ENCODE measurements at places on chromosomes 1 and 21. TPM values are rescaled to one million over a fixed set of nuclear protein-coding genes. Genes with fewer than 3 reads are reported as not detected.

GRCh38 chr1:5998906-5999301 is 6.7 kb upstream of the NPHP4 start:
- no peak for DNase-seq

DNA sequence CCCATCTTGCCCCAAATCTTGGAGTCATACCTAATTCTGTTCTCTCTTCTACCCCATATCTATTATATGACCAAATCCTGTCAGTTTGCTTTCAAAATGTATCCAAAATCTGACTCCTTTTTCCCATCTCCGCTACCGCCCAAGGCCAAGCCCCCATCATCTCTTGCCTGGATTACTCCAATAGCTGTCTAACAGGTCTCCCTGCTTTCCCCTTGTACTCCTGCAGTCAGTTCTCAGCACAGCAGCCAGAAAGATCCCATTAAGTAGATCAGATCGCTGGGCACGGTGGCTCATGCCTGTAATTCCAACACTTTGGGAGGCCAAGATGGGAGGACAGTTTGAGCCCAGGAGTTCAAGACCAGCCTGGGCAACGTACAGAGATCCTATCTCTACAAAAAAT is 19.8 kb downstream of the IQGAP3 start:
- no peak for DNase-seq

DNA sequence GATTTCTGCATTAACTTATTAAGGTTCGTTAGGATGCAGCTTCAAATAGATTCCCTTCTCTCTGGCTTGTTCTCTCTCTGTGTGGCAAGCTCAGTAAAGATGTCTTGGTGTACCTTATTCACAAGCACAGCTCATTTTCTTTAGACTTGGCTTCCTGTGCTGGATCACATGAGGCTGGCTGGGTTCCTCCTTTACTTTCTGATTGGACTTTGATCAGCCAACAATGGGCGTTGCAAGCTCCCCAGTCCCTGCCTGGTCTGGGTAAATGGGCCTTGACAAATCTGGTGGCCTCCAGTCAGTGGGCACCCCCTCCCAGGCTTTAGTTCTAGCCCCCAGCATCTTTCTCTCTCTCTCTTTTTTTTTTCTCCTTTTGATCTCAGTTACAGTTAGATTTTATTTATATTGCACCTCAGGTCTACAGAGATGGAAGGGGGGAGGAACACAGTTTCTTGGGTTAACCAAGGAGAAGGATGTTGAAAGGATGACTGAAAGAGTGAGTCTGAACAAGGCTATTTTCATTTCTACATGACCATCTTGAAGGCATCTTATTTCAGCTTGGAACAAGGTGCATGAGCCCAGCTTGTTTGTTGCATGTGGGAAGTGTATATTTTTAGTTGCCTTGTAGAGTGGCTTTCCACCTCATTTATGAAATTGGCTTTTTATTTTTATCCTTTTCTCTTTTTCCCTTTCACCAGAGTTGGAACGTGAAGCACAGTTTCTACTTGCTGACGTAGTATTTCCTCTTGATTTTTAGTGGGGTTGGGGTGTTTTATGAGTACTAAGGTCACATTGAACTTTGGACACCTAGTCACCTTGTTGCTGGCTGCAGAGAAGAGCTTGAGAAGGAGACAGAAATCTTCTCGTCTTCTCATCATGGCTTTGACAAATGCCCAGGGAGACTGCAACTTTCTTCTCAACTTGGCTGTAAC is 77.1 kb downstream of the PBX1 start:
- DNase-seq, result no peak

GRCh38 chr21:27070861-27071670 is 104.2 kb upstream of the ADAMTS5 start:
- no peak for DNase-seq

- DNase-seq, result no peak
Measured at GRCh38 chr1:100806601-100807000, 87.1 kb downstream of the VCAM1 start.

- DNase-seq, result peak; percentile 51
Measured at GRCh38 chr1:27342778-27343638, 1.2 kb downstream of the SYTL1 start.

GRCh38 chr1:97833881-97834280 is 87.0 kb downstream of the DPYD start:
- DNase-seq, result no peak

DNA sequence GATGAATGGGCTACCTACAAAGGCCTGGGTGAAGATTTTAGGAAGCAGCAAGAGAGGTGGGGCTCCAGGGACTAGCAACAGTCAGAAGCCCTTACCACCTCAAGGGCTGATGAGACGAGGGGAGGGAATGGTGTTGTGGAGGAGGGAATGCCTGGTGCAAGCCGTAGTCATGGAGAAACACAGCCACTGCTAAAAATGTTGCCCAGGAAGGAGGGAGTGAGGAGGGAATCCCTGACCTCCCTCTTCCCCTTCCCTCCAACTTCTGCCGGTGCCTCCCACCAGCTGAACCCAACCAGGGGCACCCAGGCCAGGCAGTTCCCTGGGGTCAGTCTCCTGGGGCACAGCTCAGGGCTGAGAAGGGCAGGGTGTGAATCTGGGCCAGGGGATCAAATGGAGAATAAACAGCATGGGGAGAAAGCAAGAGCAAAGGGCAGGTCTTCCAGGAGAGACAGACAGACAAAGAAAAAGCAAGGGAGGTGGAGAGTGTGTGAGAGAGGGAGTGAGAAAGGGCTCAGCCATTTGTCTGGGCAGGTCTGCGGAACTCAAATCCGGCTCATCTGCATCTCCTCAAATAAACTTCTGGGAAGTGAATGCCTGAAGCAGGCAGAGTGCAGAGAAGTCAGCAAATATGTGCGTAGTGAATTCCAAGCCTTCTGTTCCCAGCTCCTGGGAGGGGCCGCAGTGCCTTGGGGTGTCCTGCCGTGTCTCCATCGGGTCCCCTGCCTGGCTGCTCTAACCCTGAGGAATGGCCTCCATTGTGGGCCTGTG is 27.1 kb upstream of the POU3F1 start:
- no peak for DNase-seq

GRCh38 chr1:116544588-116545358 is 26.1 kb downstream of the CD58 start:
- DNase-seq, result no peak

GRCh38 chr1:87117761-87118368 is 203.4 kb downstream of the HS2ST1 start:
- DNase-seq, result no peak

DNA sequence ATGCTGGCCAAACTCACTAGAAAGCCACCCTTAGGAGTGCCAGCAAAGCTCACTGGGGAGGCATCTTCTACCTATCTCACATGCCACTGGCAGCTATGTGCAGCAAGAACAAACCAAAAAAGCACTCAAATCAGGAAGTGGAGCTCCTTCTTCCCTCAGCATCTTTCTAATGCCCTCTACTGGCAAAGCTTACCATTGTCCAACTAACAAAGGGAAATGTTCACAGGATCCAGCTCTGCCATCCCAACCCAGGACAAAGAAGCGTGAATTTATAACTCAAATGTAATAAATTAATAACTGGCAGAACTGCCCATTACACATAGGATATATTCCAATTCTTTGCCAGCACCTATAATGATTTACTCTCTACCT is 38.9 kb downstream of the LEPR start:
- no peak for DNase-seq

GRCh38 chr1:87902830-87903229 is 574.1 kb downstream of the LMO4 start:
- no peak for DNase-seq

DNA sequence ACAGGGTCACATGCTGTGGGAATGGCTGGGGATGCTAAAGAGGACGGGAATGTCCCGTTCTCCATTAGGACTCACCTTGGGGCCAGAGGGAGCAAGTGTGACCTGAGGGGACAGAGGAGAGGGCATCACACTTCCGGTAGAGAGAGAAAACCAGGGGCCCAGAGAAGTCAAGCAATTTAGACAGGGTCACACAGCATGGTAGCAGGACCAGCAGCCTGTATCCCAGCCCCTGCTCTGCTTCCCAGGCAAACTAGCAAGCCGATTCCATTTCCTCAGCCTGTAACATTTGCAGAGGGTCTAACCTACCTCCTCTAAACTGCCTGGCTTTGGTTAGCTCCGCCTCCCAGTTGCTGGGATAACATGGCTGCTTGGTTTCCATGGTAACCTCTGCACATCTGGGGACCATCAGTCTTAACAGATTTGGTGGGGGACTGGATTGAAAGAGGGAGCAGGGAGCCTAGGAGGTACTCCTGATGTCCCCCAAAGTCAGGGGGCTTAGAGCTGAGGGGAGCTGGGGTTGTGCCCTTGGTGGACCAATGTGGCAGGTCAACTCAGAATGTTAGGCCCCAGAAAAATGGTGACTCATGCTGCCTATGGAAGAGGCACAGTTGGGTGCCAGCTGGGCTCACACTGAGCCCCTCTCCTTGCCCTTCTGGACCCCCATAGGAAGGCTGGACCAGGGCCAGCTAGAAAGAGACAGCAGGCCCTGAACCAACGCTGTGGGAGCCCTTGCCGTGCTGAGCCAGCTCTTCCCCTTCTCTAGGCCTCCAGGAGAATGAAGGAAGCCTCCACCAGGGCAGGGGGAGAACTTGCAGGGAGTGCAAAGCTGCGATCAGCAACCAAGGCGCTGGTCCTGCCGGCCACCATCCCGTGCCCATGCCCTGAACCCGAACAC is 9.5 kb downstream of the COL16A1 start:
- no peak for DNase-seq

GRCh38 chr1:72601035-72601674 is 318.8 kb upstream of the NEGR1 start:
- DNase-seq, result no peak

DNA sequence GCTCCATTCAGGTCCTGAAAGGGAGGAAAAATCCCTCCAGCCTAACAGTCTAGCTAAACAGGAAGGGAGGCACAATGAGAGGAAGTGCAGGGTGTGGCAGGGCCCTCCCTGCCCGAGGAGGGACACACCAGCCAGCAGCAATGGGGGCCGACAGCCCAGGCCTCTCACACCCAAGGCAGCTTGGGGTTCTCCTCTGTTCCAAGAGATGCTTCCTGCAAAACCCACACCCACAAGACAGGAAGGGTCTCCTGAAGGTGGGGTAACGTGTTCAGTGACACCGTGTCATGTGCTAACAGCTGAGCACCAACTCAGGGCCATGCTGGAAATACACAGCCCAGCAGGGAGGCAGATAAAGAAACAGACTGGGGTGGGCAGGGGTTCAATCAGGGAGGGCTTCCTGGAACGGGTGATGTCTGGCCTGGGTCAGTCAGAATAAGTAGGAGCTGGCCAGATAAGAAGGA is 10.2 kb downstream of the ECE1 start:
- no peak for DNase-seq

PUSL1 gene
- total RNA-seq, result 39.5 TPM

RGS7 gene
- total RNA-seq, result not detected

FCRL1 gene
- not detected for total RNA-seq

GUCA2A gene
- total RNA-seq, result not detected

FCRL5 gene
- total RNA-seq, result not detected

LCE1D gene
- total RNA-seq, result not detected

CLEC20A gene
- total RNA-seq, result not detected

OR10X1 gene
- not detected for total RNA-seq

TXNDC12 gene
- total RNA-seq, result 45.0 TPM

LCE1F gene
- total RNA-seq, result not detected

WNT3A gene
- 0.08 TPM for total RNA-seq

FCER1A gene
- total RNA-seq, result 0.21 TPM
